ENCODE measurements at places on chromosomes 4 and X.

DNA sequence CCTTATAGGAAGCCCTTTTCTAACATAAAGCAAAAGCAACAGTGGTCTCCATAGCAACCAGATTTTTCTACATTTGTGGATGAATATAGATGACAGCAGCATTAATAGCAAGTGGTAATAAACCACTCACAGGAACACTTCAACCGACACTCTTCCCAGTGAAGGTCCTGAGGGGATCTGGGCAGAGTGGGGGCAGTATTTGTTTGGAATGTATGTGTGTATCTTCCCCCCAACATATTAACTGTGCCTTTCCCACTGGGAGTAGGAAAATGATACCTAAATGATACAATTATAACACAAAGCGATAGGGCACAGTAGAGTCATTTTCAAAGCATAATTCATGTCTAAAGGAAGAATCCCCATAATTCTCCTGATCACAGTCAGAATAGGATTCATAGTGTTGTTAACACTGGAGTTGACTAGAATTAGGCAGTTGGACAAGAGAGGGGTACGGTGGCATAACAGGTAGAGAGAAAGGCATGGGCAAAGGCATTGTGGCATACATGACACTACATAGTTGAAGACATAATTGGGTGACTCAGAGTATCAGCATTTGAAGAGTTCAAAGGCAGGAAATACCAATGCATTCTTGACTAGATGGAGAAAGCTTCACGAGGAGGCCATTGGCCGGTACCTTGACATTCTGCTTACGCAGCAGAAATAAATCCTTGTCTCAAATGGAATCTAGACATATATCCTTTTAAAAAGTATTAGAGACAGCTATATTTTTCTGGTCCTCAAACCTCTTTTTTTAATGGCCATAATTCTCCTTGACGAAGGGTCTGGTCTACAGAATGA, 15.2 kb downstream of the CAPN6 start:
- DNase-seq, result no peak

- DNase-seq, result no peak
Observed at GRCh38 chr4:1209821-1210220, 37.4 kb upstream of the SPON2 start.

GRCh38 chr4:168629566-168629965, 132.7 kb downstream of the PALLD start:
- no peak for DNase-seq

- DNase-seq, result no peak
Observed at GRCh38 chrX:107834275-107835201, 8.9 kb downstream of the MID2 start.

All from T-helper 1 cell (primary cell).